Esophagus squamous epithelium (tissue), 5 donors: ENCODE measurements at places on chromosomes 2 and 18.

DNA sequence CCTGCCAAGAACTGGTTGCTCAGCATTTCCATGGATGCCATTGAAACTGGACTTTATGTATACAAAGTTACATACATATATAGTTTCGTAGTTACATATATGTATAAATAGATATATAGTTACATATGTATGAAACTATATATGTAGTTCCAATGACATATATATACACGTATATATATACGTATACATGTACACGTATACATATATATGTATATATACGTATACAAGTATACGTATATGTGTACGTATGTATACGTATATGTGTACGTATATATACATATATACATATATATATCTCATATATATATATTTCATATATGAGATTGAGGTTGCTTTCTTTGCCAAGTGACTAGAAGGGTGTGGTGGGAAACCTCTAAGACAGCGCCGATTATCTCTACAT, 10.6 kb upstream of the TMEM131 start:
- DNase-seq, result no peak

- DNase-seq, result no peak
Measured at GRCh38 chr2:217947383-217948350, 55.1 kb downstream of the TNS1 start.

DNA sequence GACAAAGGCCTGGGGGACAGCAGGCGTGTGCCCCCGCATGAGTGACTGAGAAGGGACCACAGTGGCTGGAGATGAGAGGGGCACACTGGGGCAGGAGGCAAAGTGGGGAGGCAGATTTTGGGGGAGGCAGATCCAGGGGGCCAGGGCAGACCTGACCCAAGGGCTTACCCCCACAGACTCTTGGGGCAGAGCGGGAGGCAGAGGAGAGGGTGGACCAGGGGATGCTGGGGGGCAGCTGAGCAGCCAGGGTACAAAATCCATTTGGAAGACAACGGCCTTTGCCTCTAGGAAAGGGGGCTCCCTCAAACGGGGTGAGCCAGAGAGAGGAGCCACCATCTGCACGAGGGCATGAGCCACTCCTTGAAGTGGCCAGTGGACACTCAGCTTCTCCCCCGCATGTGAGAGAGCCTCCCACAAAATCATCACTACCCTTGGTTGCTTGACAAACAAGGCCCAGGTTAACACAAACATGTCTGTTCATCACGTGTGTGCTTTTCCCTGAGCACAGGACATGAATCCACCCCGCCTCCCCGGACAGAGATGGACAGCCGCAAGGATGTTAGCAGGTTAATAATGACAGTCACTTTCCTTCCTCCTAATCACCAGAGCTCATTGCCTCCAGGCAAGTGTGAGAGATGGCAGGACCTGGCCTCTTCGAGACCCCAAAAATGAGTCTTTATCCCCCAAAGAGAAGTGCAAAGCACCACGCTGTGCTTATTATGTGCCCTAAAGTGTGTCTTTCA, 72.0 kb upstream of the RAB6C start:
- DNase-seq, result no peak

GRCh38 chr2:125471963-125472362, 1184.0 kb upstream of the GYPC start:
- DNase-seq, result no peak

- DNase-seq, result no peak
Measured at GRCh38 chr2:2646433-2647051, 315.5 kb upstream of the MYT1L start.

DNA sequence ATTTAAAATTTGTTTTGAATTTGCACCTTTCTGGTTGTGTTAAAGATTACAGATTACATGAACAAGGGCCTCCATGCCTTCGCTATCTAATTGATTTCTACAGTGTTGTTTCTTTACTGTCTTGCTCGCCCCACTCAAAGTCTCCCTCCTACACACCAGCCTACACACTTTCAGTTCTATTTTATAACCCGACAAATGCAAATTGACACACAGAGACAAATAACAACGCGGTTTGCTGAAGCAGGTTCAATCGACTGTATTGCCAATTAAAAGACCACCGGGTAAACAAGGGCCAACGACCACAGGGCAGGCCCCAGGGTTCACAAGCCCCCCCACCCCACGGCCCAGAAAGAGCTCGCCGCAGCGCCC, 869 bp downstream of the STARD7 start:
- no peak for DNase-seq

GRCh38 chr18:424071-424661, 76.3 kb downstream of the COLEC12 start:
- DNase-seq, result no peak

DNA sequence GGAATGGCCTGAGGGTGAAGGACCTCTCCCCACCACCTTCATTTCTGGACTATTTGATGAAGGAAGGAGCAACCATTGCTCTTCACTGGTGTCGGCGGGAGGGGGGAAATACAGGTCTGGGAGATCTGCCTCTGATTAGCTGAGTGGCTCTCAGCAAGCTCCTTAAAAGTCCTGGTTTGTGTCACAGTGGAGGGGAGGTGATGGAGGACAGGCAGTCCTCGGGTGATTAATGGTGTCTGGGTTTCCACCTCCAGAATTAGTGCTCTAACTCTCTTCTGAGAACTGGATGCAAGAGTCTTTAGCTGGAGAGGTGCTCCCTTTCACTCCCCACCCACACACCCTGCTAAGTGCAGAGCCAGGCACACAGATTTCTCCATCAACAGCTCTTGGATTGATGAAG, 83.2 kb downstream of the TTC32 start:
- DNase-seq, result no peak

DNA sequence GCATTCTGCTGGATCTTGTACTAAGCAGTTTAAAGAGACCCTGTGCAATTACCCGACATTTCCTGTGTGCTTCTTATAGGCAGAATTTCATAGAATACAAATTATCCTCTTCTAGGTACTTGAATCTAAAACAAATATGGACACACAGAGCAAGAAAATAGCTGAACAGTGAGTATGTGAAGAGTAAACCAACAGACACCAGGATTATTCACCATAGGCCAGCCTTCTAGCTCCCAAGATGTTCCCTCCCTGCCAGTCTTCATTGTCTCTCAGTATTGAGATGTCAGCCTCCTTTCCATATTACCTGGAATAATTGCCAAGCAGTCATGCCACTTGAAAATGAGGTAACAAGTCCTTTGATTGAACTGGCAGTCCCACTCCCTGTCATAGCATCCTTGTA, 187.1 kb downstream of the PTPRM start:
- no peak for DNase-seq

DNA sequence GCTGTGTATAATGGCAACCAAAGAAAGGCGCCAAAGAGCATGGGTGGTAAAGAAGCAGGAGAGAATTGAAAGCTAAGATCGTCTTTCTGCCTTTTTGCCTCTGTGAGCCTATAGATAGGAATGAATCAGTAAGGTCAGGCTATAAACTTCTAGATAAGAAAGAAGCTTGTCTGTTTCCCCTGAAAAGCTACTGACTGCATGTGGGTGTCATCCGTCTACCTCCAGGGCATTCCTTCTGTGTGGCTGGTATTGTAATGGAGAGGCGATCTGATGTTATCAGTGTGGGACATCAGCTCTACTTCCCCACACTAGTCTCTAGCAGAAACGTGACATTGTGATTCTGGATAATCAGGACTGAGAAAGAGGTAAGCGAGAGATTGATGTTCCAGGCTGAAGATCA, 63.4 kb upstream of the PLA2R1 start:
- no peak for DNase-seq

DNA sequence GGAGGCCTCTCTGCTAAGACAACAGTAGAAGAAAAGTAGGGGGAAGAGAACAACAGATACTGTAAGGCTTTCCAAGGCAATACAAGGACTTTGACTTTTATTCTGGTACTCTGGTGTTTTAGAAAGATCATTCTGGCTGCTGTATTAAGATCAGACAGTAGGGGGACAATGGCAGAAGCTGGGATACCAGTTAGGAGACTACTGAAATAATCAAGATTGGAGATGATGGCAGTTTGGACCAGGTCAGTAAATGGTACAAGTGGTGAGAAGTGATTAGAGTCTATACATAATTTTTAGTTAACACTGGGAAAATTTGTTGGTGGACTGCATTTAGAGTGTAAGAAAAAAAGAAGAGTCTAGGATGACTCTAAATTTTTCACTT, 139.7 kb downstream of the ROCK1 start:
- DNase-seq, result no peak

GRCh38 chr2:134600208-134600607, 118.6 kb downstream of the TMEM163 start:
- DNase-seq, result no peak

DNA sequence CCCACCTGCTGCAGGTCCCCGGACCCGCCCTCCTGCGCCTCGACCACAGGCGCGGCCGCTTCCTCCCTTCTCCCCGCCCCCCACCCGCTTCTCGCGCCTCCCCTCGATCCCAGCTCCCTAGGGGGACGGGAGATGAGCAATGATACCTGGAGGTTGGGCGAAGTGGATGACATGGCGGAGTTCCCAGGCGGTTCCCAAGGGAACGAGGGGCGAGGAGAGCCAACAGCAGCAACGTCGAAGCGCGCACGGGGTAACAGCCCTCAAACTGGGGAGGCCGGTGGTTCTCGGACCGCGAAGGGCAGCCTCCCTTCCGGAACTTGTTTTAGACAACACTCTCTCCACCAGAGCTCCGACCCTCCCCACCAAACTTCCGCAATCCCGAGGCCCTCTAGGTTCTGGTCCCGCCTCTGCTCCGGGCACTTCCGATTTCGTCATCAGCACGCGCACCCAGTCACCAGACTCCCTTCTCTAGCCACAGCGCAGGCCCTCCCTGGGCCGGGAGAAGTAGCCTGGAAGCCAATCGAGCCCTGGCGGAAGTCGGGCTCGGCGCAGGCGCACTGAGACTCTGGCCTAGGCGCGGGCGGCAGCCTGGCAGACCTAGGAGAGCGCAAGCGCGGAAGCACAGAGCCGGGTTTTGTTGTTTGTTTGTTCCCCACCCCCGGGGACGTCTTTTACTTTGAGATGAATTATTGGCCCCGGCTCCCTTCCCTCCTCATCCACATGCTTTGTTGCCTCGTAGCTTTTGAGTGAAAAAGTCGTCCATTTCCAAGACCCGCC, at the start of gene VPS4B:
TSS of gene VPS4B (minus strand) at position 390 of the 777 bp plus-strand sequence. CDS start at position 173, 217 bp downstream.
- peak; percentile 98 for DNase-seq

DNA sequence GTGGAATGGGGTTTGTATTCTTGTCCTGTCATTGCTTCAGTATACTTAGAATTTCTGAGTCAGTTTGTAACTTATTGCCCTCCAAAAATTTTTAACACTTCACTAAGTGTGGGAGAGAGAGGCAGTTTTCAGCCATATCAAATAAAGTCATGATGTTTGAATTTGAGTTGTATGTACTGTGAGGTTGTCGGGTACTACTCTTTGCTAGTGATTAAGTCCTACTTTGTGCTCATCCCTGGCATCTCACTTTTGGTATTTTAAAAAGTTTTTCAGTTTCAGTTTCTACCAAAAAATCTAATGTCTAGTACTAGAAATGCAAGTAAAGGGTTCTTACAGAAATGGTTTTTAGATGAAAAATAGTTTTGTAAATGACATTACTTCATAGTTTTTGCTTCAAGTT, 40.7 kb downstream of the EIF5B start:
- no peak for DNase-seq

DNA sequence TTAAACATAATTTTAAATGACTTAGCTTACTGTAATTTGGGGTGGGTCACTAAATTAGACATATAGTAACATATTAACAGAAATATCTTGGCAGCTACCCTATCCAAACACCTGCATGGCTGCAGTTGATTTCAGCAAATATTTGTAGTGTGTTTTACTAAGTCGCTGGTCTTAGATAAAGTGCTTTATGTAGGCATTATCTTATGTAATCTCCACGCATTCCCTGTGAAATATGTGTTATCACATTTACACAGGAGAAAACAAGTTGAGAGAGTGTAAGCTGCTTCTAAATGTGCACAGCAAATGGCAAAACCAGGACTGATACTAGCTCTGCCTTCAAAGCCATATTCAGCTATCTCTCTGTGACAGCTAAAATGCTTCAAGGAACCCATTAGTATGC, 72.0 kb downstream of the NYAP2 start:
- no peak for DNase-seq

DNA sequence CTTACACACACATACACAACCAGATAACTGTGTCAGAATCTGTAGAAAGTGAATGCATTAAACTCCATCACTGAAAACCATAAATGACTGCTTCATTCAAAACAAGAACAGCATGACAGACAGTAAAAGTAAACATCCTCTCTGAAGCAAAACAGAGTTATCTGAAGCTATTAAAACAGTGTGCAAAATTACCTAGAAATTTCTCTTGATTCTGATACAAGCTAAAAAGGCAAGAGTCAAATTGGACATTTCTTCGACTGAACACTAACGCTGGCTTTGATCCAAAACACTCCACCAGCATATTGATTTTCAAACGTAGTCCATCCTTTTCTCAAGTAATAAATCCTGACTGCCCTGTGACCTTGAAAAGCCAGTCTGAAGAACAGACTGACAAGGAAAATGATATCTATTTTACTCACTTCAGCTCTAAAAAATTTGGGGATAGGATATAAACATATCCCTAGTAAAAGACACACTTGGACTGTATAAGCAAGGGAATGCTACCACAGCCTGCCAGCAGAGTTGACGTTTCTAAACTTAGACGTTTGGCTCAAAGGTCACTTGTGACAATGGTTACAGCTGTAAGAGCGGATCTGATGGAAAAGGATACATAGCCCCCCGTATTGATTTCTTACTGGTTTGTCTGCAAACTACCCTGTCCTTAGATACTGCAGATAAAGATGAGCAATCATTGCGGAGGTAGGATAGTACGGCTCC, 128.9 kb upstream of the ITGB6 start:
- DNase-seq, result no peak

- DNase-seq, result no peak
Measured at GRCh38 chr2:233974530-233975071, 57.4 kb downstream of the TRPM8 start.

DNA sequence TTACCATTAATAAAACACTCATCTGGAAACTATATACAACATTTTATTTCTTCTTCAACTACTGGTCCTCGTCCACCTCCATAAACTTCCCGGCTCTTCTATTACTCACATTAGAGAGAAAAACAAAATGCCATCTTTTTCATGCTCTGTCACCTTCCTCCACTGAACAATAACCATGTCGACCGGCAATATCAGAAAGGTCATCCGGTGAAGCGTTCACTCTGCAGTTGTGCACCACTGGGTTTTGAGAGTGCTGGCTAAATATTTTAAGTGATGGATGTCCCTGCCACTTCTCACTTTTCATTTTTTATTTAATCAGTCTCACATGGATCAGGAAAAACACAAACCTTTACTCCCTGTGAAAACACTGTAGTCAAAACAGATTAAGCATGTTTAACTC, 48.2 kb downstream of the SPP2 start:
- DNase-seq, result no peak

- DNase-seq, result no peak
Measured at GRCh38 chr2:219416938-219417337, 1.2 kb upstream of the DES start.

GRCh38 chr2:9573013-9573720, 17.5 kb upstream of the ADAM17 start:
- no peak for DNase-seq

- no peak for DNase-seq
Measured at GRCh38 chr2:30192314-30192713, 39.0 kb upstream of the LBH start.

DNA sequence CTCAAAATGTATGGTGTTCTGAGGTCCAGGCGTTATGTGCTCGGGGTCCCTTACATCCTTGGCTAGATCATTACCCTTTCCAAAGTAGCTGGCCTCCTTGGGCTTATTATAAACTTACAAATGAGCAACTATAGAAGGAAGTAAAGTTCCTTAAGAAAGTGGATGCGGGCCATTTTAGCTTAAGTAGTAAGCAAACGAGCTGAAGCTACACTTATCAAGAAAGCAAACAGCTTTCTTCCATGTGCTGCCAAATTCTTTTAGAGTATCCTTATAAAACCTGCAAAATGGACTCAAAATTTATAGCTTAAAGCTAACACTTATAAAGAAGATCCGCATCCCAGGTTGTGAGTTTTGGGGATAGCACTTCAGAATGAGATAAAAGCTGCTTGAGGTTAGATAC, 75.3 kb downstream of the ACTR3 start:
- no peak for DNase-seq
